ENCODE measurements at places on chromosomes 11 and 22.

DNA sequence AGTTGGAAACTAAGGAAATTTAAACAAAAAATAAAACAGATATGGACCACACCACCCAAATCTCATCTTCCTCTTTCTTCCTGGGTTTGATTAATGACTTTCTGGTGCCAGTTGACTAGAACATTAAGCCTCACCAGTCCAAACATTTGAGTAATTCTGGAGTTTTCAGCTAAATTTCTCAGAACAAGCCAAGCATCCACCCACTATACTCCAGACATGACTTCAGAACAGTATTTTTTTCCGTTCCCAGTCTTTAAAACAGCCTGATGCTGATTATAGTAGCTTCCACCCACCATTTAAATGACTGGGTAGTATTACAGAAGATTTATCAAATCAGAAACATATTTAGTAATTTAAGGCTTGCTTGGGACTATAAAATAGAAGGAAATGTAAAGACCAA lies 230.9 kb upstream of the UBASH3B start:
- DNase-seq: no peak

DNA sequence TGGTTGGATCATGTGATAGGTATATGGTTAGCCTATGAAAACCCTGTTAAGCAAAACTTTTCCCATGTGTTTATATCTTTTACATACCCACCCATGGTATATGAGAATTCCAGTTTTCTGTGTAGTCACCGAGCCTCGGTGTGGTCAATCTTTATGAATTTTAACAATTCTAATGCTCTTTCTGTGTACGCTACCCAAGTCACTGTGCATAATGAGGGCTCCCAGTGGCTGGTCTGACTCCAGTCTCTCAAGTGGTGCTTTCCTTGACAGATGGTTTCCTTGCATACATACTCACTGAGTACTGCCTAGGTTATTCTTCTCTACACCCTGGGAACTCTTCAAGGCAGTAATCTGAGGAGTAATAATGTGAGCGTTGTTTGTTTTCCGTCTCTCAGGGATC lies 17.6 kb downstream of the MUC15 start:
- no peak for DNase-seq

DNA sequence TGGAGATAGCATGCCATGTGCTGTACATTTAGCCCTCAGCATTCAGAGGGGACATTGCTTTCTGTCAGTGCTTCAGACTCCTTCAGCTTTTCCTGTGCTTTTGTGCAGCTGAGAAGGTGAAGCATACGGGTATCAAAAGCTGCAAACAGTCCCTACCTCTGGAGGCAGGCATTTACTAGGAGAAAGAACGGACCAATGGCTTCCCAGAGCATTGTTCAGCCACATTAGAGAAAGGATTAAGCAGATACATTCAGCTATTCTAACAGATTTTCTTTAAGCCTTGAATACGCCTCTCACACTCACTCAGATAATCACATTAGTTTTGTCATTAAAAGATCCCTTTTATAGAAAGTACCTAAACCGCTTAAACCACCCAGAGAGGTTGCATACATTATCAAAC lies 80.7 kb upstream of the FAM181B start:
- DNase-seq: no peak

GRCh38 chr22:41917375-41917902 lies 2.6 kb upstream of the SHISA8 start:
- no peak for DNase-seq

DNA sequence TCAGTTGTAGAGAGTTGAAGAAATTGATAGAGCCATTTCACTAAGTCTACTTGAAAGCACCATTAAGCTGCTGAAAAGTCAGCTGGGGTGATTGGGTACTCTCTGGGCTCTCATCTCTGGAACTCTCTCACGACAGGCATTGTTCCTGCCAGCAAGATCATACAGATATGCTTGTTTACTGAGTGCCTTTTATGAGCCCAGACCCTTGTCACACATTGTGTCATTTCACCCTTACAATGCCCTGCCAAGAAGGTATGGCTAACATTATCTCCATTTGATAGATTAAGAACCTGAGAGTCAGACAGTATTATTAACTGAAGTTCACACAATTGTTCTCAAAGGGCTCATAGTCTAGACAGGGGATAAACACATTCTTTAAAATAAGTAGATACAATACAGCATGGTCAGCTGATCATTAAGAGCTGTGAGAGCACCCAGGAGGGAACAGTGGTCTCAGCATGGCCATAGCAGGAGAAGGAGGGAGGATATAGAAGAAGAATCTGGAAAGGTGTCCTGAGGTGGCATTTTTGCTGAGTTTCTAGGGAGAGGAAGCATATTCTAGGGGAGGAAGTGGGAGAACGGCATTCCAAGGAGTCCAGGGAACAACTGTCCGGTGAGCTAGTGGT lies 580.5 kb downstream of the INSC start:
- DNase-seq: no peak

DNA sequence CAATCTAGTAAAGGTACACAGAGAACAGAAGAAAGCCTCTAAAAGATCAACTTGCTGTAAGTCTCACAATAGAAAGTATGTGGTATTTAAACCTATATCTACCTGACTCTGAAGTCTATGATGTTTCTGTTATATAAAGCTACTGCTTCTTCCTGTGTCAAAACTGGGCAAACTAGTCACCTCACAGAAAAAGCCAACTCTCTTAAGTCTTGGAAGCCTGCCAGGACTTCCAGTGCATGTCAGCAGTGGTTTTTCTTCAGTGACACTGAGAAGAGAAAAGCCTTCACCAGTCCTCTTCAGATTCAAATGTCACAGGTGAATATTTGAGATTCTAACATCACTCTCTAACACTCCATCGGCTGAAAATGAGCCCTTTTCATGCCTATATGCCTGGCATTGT lies 808.0 kb downstream of the DLG2 start:
- no peak for DNase-seq

DNA sequence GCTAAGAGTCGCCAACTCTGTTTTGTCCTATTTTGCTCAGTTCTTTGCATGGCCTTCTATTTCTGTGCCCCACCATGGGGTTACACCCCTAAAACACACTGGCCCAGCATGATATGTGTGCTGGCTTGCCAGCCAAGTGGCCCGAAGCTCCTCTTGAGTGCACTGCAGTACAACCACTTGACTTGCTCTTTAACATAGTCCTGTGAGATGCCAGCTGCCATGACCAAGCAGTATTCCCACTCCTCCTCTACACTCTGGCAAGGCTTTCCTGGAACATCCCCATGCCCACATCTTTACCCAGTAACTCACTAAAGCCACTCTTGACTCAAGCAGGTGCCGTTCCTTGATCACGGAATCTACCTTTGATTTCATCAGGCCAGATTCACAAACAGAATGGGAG lies 102.9 kb upstream of the GAL start:
- no peak for DNase-seq

DNA sequence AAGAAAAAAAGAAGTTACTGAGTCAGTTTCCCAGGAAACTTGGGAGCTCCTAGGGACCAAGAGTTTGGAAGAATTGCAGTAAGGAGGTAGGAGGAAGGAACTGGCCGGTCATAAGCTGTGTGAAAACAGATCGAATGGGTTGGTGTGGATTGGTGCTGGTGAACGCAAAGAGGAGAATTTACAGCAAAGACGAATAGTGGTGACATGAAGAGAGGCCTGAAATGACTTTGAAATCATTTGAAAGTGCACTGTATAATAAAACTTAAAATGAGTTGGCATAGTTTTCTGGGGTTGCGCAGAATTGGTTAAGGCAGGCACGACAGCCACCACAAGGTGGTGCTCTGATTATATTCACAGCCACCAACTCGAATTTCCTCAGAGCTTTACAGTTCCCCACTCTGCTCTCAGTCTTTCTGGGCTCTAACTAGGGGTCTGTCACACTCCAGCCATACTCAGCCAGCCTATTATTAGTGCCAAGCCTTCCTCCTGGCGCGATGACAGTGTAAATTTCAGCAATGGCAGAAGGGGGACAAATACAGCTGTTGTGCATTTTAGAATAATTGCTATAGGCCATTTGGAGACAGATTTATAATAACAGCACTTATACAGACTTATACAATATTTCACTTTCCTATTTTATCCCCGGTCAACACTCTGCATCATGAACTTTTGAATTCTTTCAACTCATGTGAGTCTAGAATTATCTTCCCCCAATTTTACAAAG lies 8.3 kb upstream of the HTR3B start:
- DNase-seq: no peak

DNA sequence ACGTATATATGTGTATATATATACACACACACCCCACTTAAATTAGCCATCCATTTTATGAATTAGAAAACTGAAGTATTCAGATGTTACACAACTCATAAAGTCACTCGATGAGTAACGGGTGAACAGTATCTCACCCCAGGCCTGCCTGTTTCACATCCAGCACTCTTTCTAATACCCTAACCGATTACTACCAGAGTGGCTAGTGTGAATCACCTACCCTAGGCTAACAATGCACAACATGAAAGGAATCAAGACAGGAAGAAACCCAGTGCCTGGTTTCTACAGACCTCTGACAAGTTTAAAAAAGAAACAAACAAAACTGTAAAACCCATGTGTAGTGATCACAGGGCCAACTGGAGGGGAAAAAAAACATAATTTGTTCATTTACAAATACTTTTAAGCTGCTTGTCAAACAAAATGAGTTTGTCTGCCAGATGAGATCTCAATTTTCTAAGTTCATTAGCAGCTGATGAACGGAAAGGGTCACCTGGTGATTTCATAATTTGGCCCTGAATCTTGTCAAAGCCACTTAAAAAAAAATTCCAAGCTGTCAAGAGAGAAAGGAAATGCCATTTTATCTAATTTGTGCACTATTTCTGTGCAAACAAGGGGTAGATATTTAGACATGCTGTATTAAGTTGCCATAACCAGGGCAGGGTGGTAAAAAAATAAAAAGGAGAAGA lies 134.8 kb downstream of the LARGE1 start:
- DNase-seq: no peak

- no peak for DNase-seq
These were observed 4.0 kb upstream of the ATP5MG start for GRCh38 chr11:118397448-118397847.

DNA sequence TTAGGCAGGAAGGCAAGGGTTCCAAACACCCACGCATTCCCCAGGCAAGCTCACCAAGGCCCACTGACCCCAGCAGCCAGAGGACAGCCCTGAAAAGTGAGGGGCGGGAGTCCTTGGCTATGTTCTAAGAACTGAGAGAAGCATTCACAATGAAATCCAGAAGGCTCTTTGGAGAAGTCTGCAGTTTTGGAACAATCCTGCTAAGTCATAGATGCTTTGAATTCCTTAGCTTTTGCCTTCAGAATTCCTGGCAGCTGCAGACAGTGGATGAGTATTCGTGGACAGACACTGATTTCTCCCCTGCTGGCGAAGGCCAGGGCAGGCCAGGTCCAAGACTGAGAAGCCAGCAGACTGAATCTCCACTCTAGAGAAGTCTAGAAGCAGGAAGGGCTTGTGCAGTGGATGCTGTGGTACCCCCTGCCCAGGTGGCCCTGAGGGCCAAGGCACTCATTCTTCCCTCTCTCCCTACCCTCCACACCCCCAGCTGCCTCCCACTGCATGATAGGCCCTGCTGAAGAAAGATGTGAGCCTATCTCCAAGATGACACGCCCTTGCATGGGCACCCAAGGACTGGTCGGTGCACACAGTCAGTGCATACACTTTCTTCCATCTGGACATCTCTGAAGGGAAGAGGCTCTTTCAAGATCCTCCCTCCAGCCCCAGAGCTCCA lies 133.2 kb upstream of the TEAD1 start:
- DNase-seq: no peak

DNA sequence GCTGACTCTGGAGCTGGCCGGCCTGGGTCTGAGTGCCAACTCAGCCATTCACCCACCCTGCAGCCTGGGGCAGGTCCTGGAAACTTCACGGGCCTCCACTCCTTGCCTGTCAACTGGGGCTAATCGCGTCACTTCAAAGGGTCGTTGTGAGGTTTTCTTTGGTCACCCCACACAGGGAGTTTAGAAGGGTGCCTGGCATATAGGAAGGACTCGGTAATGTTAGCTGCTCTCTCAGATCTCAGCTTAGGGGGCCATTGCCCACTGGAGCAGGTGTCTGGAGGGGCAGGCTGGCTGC lies 7.3 kb downstream of the INCENP start:
- no peak for DNase-seq

GRCh38 chr11:1541474-1542204 lies 30.4 kb downstream of the DUSP8 start:
- DNase-seq: peak; percentile 41

All from nucleus accumbens (tissue), 56 donors.